ENCODE measurements at places on chromosomes 16 and 17.

DNA sequence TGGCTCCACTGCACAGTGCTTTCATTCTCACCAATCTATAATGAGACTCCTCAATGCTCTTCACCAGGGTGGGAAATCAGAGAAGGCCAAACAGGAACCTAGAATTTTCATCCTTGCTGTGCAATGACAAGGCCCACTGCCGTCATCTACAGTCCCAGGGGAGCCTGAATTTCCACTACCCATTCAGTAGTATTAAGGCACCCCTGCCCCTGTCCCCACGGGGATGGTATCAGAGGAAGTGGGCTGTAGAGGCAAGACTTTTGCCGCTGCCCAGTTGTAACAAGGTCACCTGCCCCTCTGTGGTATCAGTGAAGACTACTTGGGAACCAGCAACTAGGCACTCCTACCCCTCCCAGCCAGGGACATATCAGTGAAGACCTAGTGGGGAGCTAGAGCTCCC is 104.5 kb downstream of the C16orf78 start:
- DNase-seq = no peak

- no peak for DNase-seq
Measured at GRCh38 chr16:58471209-58471975, 28.6 kb upstream of the NDRG4 start.

GRCh38 chr17:4796552-4796920 is 572 bp downstream of the PSMB6 start:
- DNase-seq = peak; percentile 39

GRCh38 chr16:79509211-79509631 is 91.3 kb downstream of the MAF start:
- no peak for DNase-seq

DNA sequence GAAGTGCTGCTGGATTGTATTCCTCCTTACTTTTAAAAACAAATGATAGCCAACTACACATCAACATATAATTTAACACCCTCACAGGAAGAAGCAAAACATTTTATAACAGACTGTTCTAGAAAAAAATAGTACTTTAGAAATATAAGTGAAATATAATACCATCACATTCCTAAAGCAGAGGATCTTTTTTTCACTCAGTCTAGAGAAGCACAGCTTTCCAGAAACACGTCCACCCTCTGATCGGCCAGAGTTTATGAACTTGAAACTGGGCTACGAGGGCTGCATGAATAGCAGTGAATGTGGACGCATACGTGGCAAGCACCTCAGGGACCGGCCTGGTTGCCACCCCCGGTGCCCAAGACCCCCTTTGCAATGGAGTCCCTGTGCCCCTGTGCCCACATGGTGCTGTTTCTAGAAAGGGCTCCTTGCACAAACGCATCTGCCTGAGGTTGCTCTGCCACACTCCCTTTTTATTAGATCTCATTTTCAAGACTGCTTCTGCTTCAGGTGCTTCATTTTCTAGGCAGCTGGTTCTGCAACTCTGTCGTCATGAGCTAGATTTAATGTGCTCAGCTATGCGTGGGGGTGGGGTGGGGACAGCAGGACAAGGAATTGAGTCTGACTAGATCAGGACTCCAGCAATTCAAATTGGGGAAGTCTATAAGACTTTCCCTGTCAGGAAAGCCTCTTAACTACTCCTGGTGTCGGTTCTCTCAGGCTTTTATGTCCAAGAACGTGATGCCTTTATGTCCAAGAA is 29.1 kb upstream of the ERN1 start:
- no peak for DNase-seq

DNA sequence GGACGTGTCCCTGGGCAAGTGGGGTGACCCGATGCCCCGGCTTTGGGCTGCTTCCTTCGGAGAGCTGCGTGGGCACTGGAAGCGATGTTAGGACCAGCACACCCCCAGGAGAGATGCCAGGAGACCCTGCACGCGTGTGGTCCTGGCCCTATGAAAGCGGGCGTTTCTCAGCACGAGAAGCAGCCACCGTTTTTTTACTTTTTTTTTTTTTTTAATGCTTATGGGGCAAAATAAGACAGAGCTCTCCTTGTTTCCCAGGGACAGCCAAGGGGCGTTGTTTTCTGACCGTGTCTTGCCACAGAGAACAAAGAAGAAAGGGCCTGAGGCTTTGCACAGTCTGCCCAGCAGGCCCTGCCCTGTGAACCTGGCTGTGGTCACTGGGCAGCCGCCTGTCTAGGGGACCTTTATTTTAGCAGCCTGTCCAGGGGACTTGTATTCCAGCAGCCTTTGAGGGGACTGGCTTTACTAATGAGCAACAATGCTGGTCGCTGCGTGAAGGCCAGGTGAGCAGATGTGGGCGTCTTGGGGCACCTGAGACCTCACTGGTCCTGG is 996 bp downstream of the SLC25A10 start:
- peak; percentile 47 for DNase-seq

DNA sequence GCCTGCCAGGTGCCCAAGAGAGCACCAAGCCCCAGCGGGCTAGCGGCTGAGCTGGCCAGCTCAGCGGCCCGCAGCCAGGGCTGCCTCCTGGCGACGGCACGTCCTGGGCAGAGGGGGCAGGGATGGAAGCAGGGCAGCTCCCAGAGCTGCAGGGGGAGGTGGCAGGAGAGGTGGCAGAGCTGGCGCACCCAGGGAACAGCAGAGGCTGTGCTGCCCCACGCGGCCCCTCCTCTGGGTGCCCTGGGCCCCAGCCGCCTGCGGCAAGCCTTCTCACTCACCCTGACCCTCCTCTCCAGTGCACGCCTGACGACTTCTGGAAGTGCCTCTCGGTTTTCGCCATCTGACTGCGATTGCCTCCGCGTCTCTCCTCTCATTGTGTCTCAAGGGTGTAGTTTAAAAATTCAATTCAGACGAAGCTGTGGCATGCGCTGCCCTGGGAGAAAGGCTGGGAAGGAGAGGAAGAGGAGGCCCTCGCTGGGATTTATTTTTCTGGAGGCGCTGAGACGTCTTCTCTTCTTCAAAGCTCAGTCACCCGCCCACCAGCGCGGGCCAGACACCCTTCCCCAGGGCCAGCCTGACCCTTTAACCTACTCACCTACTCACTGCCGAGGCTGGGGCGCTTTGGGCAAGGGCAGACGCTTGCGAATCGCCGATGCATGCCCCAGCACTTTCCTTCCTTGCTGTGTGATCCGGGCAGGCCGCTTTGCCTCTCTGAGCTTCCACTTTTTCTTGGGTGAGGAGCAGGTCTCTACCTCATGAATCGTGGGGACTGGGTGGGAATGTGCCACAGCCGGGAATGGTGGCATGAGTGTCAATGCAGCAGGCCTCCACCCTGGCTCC is 24.9 kb downstream of the GSE1 start:
- DNase-seq = no peak

- no peak for DNase-seq
Measured at GRCh38 chr16:54405478-54405877, 118.9 kb upstream of the IRX3 start.

DNA sequence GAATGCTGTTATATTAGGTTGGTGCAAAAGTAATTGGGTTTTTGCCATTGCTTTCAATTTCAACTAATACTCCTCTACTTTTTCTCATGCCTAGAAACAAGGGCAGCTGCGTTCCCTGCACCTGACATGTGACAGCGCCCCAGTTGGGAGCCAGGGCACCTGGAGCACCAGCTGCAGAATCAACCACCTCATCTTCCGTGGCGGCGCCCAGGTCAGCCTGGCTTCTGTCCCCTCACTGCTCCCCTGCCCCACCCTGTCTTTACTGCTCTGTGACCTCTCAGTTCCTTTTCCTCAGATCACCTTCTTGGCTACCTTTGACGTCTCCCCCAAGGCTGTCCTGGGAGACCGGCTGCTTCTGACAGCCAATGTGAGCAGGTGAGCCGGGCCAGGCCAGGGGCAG is 16.4 kb upstream of the ITGAD start:
- DNase-seq = no peak

DNA sequence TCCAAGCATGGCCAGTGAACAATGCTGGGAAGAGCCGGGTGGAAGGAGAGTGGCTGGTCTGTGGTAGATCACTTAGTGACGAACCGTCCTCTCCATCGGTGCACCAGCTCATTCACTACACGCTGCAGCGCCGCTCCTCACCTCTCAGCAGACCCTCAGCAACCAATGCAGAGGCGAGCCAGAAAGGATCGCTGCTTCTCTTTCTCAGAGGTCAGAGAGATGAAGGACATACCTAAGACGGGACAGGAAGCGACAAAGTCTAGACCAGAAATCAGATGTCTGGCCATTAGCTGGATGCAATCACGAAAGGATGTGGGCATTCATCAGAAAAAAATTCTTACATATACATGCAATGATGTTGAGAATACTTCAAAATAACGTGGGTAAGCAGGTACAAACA is 26.9 kb downstream of the NSMCE1 start:
- DNase-seq = peak; percentile 15

DNA sequence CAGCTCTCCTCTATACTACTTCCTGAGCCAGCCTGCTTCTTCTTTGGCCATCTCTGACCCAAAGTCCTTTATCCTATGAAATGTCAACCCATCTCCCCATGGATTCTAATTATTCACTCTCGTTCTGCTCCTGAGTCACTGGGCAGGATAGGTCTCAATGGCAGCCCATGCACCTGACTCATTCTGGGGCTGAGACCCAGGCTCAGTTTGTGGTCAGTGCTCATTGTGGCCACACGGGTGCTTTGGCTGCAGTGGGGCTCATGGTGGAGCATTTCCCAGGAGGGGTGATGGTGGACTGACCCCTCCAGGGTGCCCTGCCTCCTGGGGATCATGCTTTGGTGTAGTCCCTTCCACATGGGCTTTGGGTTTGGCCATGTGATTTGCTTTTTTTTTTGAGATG is 154.8 kb upstream of the WSCD1 start:
- DNase-seq = no peak

GRCh38 chr16:57534337-57534880 is 2.0 kb downstream of the CCDC102A start:
- no peak for DNase-seq

DNA sequence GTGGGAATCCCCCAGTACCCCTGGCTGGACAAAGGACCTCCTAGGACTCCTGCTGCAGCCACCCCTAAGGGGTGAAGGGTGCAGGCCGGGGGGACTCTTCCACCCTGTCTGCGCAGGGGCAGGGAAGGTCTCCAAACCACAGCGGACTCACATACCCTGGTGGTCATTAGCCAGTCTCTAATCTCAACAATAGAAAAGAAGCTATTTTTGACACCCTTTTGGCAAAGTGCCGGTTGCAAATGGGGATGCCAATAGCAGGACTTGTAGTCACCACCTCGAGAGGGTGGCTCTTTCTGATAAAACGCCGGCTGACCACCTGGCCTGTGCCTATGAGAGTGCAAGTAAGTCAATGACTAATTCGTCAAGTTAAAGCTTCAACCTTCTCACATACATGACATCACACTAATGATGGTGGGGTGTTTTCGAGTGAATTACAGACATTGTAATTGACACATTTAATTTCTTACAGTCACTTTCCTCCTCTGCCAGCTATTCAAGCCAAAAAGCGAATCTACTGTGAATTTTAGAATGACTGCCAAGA is 23.1 kb upstream of the DNAH17 start:
- peak; percentile 87 for DNase-seq

- no peak for DNase-seq
Measured at GRCh38 chr16:76955629-76956028, 235.4 kb upstream of the MON1B start.

- DNase-seq = no peak
Measured at GRCh38 chr16:66023481-66023880, 343.0 kb upstream of the CDH5 start.

GRCh38 chr17:49910094-49910857 is 58.7 kb upstream of the DLX4 start:
- peak; percentile 29 for DNase-seq

DNA sequence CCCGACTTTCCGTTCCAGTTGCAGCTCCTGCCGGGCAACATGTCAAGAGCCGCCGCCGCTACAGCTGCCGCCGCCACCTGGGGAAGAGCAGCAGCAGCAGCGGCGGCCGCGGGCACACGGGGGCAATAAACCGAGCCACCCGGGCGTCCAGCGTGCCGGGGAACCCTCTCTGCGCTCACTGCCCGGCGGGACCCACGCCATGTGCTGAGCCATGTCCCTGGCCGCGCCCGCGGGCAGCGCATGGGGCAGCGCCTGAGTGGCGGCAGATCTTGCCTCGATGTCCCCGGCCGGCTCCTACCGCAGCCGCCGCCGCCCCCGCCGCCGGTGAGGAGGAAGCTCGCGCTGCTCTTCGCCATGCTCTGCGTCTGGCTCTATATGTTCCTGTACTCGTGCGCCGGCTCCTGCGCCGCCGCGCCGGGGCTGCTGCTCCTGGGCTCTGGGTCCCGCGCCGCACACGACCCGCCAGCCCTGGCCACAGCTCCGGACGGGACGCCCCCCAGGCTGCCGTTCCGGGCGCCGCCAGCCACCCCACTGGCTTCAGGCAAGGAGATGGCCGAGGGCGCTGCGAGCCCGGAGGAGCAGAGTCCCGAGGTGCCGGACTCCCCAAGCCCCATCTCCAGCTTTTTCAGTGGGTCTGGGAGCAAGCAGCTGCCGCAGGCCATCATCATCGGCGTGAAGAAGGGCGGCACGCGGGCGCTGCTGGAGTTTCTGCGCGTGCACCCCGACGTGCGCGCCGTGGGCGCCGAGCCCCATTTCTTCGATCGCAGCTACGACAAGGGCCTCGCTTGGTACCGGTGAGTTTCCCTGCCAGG is 604 bp downstream of the HS3ST3B1 start:
- DNase-seq = no peak

DNA sequence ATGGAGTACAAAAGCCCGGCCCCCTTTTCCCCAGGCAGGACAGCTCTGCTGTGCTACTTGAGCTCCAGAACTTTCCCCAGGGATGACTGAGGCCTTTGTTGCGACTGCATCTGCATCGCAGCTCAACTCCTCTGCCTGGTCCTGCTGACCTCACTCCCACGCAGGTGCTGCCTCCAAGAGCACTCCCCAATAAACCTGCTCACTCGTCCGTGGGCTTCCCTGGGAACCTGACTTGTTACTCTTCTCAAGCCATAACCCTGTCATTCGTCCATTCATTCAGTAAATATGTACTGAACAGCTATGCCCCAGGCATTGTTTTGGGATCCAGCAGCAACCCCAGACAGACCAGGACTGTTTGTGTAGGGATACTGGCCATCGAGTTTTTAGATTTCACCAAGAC is 11.6 kb upstream of the RMI2 start:
- DNase-seq = peak; percentile 63

DNA sequence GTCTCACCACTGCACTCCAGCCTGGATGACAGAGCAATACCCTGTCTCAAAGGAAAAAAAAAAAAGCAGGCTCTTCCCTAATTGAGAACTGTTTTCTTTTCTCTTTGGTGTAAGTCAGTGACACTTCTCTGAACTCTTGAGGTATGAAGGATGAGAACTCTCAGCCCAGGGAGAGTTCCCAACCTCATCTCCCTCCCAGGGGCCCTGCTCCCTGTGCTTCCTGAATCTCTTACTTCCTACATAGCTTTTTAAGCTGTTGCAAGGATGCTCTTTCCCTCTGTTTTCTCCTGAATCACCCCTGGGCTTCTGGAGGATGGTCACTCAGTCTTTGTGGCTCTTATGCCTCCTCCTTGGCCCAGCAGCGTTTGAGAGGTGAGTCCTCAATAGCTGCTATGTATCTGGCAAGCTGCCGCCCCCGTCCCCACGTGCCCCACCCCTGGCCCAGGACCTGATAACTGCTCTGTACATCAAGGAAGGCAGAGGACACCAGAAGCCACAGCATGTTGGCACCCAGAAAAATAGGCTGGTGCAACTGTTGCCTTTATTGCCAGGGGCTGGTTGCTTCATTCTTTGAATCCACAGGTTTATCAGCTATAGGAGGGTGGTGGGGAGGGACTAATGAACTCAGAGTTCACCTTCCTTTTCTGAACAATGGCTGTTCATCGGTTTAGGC is 24.0 kb downstream of the IGF2BP1 start:
- DNase-seq = no peak
